Mucosa of descending colon (tissue), 3 donors: ENCODE measurements at places on chromosomes 6 and 20. TPM values are rescaled to one million over a fixed set of nuclear protein-coding genes. Genes with fewer than 3 reads are reported as not detected.
A peak's percentile ranks its signal among the peaks of the same experiment; 100 is the strongest.

DNA sequence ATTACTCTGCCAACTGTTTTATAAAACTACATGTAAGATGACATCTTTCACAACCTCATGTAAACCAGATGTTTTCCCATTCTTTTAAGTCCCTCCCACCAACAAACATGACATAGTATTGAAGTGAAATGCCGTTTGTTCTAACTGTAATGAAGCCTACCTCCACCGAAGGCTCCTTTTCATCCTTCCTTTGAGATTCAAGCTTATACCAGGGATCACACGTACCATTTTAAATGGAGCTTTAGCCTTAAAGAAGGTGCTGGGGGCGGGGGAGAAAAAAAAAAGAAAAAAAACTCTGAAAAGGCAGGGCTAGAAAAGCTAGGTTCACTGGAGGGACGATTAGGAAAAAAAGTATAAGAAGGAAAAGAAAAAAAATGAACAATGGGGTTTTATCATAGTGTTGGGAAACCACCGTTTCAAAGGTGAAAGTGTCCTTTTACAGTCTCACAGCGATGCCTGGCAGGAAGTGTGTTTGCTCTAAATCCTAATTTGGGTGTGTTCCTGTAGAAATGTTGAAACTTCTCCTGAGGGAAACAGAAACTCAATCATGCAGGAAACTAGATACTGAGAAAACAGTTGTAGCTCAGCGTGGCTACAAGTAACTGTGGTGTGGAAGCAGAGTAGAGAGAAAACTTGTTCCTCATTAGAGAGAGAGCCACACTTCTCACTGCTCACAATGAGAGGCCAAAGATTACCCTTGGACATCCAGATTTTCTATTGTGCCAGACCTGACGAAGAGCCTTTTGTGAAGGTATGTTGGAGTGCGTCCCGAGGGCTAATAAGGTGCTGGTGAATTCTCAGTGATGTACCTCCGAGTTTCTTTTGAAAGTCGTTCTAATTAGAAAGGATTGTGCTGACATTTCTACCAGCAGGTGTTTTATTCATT is 37.6 kb upstream of the HINT3 start:
- DNase-seq = no peak

DNA sequence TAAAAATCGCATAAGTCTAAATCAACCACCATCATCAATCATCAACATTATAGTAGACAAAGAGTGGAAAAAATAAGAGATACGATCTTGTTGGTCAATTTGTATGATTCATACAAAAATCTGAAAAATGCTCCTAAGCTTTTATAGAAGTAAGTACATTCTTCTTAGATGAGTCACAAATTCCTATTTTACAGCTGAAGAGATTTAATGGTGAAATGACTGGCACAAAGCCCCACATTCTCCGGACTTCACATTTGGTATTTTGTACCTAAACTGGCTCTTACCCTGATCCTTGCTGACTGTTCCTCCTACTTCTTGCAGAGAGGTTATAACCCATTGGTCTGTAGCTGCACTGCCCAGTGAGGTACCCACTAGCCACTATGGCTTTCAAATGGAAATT is 29.9 kb upstream of the PREP start:
- DNase-seq = no peak

DNA sequence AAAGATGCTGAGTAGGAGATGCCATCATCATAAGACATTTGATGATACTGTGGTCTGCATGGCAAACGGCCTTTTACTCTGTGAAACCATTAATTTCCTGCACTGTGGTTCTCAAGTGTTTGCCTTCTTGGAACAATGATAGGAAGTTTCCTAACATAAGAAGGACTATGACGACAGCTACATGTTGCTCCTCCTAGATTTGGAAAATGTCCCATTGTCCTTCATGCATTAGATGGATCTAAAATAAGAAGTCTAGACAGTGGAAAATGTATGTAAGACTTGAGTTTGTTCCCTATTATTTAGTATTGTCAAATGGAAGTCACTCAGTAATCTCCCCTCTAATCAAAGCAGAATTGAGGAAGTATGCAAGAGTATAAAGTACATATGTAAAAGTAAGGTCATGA is 98.5 kb upstream of the TMEM170B start:
- DNase-seq = no peak

DNA sequence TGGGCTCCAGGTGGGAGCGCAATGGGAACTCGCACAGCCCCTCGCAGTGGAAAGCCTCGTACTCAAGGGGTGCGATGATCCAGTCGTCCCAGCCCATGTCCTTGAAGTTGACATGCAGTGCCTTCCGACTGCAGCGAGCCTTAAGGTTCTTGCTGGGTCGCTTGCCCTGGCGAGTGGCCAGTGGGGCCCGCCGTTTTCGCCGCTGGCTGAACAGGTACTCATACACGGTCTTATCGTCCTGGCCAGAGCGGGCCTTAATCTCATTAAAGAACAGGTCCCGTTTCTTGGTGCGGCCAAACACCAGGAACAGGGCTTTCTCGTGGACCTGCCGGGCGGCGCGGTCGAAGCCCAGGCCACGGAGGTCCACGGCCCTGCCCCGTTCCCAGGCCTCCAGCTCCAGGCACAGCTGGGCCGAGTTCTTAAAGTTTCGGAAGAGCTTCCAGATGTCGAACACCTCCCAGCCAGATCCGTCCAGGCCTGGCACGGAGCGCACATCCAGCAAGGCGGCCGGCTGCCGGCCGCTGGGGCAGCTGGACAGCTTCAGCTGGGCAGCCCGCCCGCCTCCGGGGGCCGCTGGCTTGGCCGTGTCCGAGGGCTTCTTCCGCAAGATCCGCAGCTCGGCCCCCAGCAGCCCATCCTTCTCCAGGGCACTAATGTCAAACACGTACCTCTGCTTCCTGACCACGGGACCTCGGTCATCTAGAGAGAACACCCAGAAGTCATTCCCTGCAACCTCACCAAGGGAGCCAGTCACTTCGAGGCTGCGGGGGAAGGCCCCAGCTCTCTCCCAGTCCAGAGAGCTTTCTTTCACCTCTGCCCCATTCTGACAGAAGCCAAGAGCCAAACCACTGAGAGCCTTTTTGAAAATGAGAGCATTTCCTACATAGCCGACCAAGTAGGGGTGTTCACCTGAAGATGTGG is 3.7 kb downstream of the GDF5 start:
- DNase-seq = no peak

GRCh38 chr20:32941155-32941885 is 62.9 kb downstream of the SUN5 start:
- DNase-seq = no peak

- no peak for DNase-seq
Measured at GRCh38 chr20:50788045-50788991, 6.5 kb upstream of the BCAS4 start.

DNA sequence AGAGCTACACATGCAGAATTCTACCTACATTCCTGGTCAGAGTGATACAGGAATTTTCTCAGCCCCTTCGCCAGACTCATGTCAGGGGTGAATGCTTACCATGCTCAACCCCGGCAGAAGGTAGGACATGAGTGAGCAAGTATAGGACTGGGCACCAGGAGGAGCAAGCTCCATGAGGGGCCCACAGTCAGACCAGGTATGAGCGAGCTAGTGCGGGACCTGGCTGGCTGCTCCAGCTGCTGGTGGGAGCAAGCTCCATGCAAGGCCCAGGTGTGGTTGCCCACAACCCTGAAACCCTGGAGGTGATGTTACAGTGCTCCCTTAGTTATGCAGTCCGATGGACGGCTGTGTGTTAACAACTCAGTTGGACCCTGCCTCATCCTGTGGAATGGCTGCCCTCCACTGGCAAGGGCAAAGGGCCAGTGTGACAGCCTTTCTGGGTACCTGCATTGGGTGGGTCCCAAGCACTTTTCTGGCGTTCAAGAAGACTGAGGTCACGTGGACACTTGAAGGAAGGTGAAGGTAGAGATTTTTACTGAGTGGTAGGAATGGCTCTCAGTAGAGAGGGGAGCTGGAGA is 503.5 kb upstream of the CITED2 start:
- no peak for DNase-seq

GRCh38 chr20:41124451-41125094 is 12.8 kb upstream of the PLCG1 start:
- DNase-seq = no peak

- DNase-seq = no peak
Measured at GRCh38 chr6:49284180-49284579, 178.9 kb downstream of the MMUT start.

GRCh38 chr20:57530327-57530981 is 5.5 kb upstream of the CTCFL start:
- peak; percentile 14 for DNase-seq

DNA sequence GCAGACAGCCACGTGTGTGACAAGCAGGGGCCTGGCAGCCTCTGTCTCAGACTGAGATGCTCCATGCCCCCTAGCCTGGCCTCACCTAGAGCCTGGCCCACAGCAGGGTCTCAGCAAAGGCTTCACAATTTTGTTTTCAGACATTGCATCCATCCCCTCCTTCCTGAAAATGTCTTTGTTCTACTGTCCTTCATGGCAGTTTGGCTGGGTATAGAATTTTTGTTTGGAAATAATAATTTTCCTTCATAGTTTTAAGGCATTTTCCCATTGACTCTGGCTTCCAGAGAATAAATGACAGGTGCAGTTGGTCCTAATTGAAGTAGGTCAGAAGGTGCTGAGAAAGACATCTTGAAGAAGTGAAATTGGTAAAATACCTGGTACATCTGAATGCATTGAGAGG is 216.2 kb downstream of the EYA2 start:
- no peak for DNase-seq

SLC32A1 gene
- total RNA-seq = 0.17 TPM

CSNK2A1 gene
- 117 TPM for total RNA-seq
